ENCODE measurements at places on chromosomes 1 and 21. TPM values are rescaled to one million over a fixed set of nuclear protein-coding genes. Genes with fewer than 3 reads are reported as not detected.
A peak's percentile ranks its signal among the peaks of the same experiment; 100 is the strongest.

The TMEM269 gene
- 0.03 TPM for polyA plus RNA-seq

DNA sequence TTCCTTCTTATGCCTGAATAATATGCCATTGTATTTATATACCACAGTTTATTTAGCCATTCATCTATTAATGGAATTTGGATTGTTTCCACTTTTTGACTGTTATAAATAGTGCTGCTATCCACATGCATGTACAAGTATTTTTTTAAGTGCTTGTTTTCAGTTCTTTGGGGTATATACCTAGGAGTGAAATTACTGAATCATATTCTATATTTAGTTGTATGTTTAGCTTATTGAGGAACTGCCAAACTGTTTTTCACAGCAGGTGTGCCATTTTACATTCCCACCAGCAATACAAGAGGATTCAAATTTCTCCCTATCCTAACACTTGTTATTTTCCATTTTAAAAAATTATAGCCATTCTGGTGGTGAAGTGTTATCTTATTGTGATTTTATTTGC lies 7.6 kb upstream of the HJV start:
- no peak for DNase-seq

The VWA5B1 gene
- not detected for polyA plus RNA-seq

GRCh38 chr21:41251961-41252642 lies 64.5 kb upstream of the FAM3B start:
- DNase-seq = no peak

The SH2D5 gene
- polyA plus RNA-seq = 0.23 TPM

DNA sequence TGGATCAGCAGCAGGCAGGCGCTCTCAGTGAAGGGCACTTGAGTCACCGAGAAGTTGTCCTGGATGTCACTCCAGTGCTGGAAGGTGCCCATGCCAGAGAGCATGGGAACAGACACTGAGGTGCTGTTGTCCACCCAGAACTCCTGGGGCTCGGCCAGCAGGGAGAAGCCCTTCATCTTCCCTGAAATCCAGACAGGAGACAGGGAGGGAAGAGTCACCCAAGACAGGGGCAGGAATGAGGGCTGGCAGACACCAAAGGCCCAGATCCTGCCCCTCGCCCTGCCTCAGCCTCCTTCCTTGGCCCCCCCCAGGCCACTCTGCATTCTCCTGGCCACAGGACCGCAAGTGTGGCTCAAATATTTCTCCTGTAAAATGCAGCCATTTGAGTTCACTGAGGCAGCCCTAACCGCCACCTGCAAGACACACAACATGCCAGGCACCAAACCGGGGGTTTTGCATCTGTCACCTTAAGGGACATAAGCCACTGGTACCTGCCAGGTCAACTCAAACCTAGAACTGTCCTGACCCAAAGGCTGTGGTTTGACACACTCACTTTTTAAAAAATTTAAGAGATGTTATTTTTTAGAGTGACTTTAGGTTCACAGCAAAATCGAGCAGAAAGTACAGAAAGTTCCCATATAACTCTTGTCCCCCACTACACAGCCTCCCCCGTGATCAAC lies 7.8 kb downstream of the AGT start:
- DNase-seq = no peak

DNA sequence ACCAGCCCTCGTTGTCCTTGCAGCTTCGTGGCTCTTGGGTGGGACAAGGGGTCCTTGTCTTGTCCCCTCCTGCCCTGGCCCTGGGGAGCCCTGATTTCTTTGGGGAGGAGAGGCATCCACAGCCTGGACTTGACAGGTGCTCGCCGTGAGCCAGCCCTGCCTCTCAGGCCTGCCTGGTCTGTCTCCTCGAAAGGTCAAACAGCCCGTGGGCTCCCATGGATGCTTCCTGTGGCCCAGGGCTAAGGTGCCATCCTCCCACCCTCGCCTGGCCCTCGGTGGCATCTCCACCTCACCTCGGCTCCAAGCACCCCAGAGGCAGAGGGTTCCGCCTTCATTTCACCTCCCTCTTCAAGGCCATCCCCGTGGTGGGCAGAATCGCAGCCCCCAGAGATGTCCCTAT lies 9.0 kb downstream of the LRRC3 start:
- no peak for DNase-seq

The NGF gene
- polyA plus RNA-seq = not detected

DNA sequence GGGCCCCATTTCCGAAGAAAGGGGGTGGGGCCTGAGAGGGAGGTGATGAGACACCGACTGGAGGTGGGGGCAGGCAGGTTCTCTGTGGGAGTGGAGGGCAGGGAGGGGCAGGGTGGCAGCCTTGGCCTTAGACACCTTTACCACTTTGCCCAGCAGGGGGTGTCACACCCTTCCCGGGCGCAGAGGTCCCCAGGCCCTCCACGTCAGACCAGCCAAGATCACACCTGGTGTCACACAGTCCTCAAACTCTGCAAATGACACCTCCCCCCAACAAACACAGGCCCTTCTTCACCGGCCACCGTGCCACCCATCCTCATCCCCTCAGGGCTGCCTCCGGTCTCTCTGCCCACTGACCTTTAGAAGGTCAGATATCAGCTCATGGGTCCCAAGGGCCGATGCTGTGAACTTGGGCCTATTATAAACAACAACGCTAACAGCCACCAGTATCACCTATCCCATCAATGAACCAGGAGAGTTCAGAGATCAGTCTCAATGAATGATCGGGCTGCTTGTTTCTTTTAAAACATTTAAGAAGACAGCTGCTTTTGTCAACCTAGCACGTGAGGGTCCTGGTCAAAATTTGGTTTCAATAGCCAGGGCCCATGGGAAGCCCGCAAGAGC lies 103.9 kb downstream of the CASZ1 start:
- DNase-seq = no peak

DNA sequence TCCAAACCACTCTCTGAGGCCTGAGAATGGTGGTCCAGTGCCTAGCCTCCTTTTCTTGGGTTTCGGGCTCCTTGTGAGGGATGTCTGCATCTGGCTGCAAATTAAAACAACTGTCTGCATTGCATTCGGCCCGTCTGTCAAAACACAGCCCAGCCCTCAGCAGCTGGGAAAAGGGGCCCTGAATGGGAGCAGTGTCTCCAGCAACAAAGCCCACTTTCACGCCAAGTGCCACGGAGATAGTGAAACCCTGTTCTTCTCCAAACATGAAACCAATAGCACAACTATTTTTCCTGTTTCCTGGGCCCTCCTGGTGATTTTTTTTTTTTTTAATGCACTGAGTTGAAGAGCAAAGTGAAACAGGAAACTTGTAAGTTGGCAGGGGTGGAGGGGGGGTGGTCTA lies 138.4 kb downstream of the PLXNA2 start:
- no peak for DNase-seq

DNA sequence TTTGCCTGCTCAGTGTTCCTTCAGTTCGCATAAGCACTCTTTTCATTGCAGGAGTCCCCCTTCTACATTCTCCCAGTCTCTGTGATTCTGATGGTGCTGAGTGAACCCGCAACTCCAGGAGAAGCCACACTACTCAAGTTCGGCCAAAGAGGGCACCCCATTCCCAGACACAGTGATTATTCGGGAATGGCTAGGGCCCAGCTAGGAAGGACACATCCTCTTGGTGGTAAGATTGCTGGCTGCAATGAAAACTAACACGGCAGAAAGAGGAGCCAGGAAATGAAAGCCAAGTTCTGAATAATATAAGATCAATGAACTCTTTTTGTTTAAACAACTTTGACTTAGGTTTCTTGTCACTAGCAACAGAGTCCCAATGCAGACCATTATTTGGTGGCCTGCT lies 14.9 kb downstream of the CREG1 start:
- DNase-seq = no peak

DNA sequence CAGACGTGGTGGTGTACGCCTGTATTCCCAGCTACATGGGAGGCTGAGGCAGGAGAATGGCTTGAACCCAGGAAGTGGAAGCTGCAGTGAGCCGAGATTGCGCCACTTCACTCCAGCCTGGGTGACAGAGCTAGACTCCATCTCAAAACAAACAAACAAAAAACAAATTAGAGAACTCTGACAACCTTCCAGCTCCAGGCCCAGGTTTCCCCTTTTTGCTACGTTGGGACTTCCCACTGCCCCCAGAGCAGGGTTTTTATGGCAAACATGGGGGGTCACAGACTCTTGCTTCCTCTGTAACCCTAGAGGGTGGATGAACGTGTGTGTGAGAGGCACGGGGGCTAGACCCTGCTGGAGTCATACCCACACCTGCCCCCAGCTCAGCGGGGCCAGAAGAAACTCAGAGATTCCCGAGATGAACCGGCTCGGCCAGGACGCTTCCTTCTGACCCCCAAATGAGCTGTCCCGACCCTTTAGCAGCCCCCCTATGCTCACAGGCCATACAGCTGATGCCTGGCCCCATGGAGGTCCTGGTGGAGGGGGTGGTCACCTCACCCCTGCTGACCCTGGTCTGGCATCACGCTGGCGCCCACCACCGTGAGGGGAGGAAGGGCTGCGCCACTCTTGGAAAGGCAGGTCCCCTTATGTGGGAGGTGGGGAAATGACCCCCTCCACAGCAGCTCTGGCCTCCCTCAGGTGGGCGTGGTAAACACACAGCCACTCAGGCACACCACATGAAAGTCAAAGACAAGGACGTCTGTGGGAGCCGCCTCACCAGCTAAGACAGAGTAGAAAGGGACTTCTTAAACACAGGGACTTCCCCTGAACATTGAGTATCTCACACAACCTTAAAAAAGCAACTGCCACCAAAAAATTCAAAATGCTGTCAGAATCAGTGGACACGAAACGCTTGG lies 7.1 kb downstream of the GPR157 start:
- no peak for DNase-seq

DNA sequence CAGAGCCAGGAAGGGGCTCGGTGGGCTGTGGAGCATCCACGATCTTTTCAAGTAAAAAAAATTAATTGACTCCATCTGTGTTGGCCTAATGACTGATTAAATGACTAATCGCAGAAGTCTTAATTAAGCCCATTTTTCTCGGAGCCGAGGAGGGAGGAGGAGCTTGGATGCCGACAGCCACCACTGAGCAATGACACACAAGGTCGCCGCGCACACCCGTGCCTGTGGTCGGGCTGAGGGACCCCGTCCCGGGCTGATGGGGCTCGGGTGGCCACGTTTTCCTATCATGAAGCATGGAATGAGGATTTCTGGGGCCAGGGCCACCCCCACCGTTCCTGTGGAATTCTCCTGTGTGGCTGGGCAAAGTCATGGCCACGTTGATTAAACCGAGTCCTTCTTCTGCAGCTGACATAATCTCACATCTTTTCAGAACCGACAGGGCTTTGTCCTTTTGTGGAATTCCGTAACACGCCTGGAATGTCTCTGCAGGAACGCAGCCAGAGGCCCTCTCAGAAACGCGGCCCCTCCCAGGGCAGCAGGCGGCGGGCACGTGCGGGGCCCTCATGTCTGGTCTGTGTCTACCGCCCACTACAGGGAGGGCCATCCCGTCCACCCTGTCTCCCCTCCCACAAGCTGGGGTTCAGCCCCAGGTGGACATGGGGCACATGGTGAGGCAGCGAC lies 60.7 kb downstream of the MORN1 start:
- no peak for DNase-seq

DNA sequence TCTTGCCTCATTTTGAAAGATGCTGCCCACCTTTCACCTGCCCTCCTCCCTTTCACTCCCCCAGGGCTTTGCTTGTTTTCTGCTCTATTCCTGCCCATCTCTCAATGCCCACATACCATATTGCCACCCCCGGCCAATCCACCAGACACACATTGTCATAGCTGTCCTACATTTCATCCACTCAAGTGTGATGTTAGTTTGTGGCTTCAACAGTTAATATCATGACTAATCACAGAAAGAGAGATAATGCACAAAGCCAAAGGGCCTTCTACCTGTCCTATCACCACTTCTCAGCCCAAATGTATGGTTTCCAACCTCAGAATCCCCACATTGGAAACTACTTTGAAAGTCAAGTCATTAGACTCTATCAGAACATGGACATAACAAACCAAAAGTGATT lies 18.0 kb upstream of the RCSD1 start:
- no peak for DNase-seq

- DNase-seq = peak; percentile 83
Observed at GRCh38 chr21:34881839-34882371, 167.2 kb downstream of the RUNX1 start.

The ABCG1 gene
- 8.4 TPM for polyA plus RNA-seq

- peak; percentile 79 for DNase-seq
Observed at GRCh38 chr1:232589812-232590743, 39.9 kb downstream of the SIPA1L2 start.

All from endothelial cell of umbilical vein (primary cell).